Activated CD4-positive, alpha-beta T cell treated with anti-CD3 and anti-CD28 coated beads, Interleukin-2, amount 50 U/mL, for 48 hours (primary cell): ENCODE measurements at places on chromosomes 7 and 10.

- peak; percentile 27 for DNase-seq
These were observed 182.8 kb downstream of the ARHGAP12 start for GRCh38 chr10:31745612-31746376.

DNA sequence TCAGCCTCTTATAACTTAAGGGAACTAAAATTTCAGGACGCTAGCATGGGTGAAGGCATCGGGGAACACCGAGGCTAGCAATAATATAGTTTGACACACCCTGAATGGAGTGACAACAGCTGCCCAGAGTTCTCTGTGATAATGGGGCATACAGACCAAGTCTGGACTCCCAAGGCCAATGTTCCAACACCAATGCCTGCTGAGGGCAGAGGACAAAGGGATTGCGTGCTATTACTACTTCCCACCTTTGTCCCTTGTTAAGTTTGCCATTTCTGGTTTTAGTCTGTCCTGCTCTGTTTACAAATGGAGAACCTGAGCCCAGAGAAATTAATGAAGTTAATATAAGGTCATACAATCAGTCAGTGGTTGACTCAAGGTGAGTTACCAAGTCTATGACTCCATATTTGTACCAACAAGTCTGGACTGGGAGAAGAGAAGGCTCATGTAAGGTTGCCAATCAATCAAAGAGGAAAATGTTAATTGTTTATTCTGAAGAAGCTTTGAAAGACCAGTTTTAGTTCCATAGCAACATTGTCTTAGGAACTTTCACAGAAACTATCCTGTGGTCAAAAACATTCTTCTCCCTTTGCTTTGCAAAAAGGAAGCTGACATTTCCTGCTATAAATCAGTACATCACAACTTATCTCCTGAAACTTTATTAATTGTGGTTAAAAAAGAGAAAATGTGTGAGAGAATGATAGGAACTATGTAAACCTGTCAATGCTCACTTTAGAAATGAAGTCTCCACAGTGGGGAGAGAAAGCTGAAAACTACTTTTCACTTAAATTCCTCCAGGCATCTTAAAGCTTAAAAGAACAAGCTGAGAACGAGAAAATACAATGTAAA lies 74.5 kb downstream of the CCDC6 start:
- DNase-seq, result no peak

- no peak for DNase-seq
These were observed 322.3 kb upstream of the PODXL start for GRCh38 chr7:131878777-131879176.

DNA sequence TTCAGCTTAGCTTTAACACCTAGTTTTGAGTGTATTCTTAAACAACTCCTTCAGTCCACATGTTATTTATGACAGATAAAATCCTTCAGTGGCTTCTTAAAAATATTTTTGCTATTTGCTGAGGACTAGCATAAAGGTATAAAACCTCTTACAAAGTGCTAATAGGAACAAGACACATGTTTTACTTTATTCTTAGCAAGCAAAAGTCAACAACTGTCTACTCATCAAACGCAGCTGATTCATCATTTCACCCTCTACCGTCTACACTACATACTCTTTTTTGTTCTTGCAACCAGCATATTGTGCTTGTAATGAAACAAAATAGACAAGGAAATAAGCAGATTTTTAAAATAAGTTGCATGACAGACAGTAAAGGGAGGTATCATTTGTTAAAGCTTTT lies 319.7 kb downstream of the SNX13 start:
- no peak for DNase-seq

GRCh38 chr7:107977048-107977447 lies 25.9 kb downstream of the LAMB1 start:
- DNase-seq, result no peak

GRCh38 chr7:11474902-11475585 lies 357.0 kb downstream of the THSD7A start:
- DNase-seq, result no peak

DNA sequence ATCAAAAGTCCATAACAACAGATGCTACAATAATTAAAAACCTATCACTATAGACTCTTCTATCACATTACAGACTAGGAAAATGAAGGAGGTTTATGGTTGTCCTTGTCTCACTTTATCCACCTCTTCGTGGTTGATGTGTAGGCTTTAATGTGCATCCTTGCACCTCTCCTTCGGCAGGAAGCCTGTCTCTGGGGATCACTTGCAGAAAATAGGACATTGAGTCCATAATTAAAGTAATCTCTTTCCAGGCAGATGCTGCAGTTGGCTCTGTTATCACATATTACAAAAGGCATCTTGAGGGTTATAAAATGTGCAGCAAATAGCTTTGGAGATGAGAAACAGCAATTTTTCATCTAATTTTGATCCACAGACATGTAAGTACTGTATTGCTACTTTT lies 168.4 kb downstream of the RELN start:
- DNase-seq, result no peak

DNA sequence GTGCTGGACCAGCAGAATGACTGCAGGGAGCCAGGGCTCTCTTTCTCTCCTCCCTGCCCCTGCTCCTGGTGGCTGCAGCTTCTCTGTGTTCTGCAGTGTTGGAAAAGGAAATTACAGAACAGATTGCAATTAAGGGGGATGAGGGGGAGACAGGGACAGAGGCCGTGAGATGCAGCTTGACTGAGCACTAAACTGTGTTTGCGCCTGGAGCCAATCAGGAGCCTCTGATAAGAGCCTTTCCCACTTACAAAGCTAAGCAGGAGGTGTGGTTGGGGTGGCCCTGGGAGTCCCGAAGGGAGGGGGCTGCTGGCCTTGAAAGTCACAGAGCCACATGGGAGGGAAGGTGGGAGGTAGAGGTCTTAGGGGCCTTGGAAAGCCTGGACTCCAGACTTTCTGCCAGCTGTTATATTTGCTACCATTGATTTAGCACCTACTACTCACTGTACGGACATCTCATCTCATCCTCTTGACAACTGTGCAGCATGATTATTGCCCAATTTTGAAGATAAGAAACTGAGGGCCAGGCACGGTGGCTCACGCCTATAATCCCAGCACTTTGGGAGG lies 26.7 kb downstream of the TRIM8 start:
- DNase-seq, result no peak

DNA sequence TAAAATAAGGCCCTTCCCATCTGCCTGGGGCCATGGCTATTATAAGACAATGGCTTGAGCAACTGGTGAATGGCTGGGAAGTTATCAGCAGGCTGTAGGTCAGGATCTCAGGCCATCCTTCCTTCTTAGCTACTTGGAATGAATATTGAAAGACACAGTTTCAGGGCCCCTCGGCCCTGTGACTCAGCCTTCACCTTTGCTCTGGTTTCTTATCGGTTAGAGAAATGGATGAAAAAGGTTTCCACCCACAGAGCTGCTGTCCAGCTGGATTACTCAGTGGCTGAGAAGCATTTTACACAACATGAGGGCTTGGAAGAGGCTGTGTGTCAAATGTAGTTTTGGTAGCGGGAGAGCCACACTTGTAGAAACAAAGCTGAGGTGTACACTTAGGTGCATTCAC lies 9.4 kb downstream of the ACSL5 start:
- peak; percentile 35 for DNase-seq

- DNase-seq, result peak; percentile 58
These were observed 2.6 kb downstream of the TMEM243 start for GRCh38 chr7:87216701-87217508.

GRCh38 chr10:24444337-24444736 lies 235.4 kb downstream of the KIAA1217 start:
- no peak for DNase-seq

DNA sequence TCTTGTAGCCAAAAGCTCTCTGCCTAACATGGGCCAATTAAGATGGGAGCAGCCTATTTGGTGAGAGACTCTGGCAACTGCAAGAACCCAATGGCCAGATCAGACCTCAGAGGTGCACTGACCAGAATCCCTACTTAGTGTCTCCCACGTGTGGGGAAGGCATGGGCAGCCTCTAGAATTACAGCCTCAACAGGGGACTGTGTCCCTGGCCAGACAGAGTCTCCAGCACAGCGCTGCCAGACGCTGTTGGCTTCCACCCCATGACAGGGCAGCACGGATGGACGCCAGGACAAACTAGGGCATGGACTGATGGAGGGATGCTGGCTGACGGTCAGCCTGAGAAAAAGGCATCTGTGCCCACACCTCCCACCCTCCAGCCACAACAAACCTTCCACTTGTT lies 729.3 kb upstream of the AUTS2 start:
- DNase-seq, result no peak

GRCh38 chr10:93271347-93271746 lies 197.7 kb downstream of the CYP26A1 start:
- no peak for DNase-seq

- no peak for DNase-seq
These were observed 1584.4 kb upstream of the LRRTM3 start for GRCh38 chr10:65341323-65341925.

DNA sequence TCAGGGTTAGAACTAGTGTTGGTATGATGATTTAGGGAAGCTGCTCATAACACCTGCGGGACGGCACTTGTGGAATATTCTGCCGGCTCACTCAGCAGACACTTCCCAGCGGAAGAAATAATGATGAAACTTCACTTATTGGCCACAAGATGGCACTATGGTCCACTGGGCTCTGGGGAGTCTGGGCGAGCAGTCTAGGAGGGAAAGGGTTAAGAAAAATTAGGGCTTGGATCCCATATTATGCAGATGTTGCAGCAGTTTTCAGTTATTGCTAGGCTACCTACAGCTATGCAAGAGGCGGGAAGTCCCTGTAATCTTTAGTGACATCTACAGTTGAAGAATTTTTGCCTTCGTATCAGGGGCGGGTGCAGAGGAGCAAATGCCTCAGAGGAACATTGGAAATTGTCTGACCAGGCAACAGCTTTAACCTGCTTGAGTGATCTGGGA lies 238.7 kb upstream of the PRSS58 start:
- no peak for DNase-seq

DNA sequence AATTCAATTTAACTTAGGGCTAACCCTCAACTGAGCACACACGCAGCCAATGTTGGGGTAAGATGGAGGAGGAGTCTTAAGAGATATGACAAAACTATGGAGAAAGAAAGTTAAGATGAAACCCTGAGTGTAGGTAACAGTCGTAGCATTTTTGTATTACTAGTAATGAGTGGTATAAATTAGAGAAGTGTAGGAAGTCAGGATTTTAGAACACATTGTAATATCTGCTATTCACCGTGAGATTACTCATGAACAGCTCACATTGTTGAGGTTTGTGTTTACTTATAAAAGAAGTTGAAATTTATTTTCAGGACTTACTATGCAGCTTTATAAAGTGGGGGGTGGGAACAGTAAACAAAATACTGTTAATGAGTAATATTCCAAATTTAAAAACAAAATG lies 107.2 kb downstream of the ARHGAP21 start:
- no peak for DNase-seq

DNA sequence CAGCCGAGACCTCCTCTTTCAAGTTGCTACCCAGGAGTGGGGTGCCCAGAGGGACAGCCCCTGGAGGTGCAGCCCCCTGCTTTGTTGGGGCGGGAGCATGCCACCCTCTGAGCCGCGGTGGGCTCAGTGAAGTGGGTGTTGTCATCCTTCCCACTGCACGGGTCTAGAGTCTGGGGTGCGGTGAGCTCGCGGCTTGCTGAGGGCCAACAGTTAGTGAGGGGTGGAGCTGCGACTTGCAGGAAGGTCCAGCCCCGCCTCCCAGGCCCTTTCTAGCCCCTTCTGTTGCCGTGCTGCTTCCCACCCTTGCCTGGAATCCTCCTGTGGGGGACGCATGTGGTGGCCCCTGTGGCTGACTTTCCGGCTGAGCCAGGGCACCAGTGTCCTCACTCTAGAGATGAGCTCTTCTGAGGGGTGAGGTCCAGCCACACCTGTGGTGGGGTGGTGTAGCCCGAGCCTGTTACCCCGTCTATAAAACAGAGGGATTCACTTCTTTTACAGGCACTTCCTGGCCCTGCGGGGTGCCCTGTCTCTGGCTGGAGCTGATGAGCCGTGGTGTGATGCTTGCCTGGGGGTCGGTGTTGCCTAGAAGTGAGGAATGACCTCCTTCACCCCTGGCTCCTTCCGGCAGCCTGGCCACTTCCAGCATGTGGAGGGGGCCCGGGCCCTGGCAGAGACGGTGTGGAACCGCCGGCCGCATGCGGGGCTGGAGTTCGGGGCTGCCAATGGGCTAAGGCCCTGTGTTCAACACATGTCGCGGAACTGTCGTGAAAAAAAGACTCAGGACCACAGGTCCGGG lies 127.9 kb downstream of the FAM53B start:
- no peak for DNase-seq

- no peak for DNase-seq
These were observed 31.8 kb downstream of the GPRIN2 start for GRCh38 chr10:46524472-46525176.

GRCh38 chr7:155343150-155343549 lies 45.5 kb downstream of the INSIG1 start:
- DNase-seq, result no peak

DNA sequence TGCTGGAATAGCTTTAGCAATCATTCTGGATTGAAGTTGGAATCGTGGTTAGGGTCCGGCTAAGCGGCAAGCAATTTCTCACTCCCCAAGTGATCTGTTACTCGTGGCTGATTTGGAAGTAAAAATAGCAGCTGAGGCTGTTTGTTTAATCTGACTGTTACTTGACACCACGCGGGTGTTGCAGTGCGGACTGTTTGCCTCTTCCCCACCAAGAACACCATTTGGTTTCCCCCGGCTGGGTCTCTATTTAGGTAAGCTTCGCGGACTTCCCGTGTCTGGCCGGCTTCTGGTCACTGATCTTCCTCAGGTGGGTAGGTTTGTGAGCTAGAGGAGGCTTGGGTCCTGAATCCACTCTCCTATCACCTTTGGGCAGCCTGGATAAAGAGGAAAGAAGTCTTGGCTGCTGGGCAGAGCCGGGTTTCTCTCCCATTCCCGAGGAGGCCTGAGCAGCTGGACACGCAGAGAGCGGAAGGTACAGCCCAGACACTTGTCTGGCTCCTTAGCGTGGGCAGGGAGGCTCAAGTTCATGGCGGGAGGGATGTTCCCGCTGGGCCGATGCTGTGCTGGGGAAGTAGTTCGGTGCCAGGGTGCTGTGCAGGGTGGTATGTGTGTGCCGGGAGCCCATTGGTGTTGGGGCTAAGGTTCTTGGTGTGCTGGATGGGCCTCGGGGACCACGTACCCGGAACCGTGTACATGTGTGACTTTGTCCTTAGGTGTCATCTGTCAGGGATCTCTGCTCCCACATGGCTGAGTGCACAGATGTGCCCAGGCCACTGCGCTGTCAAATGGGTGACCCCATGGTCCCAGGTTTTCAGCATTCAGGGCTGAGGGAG lies at the start of gene C10orf71:
Gene C10orf71 (plus strand): TSS at position 188 of the 833 bp plus-strand sequence. CDS start 23,376 bp downstream, outside the sequence.
- no peak for DNase-seq

GRCh38 chr7:81674431-81674830 lies 95.4 kb downstream of the HGF start:
- DNase-seq, result no peak

GRCh38 chr10:118950997-118951637 lies 78.4 kb upstream of the NANOS1 start:
- DNase-seq, result no peak

- DNase-seq, result no peak
These were observed 273.9 kb downstream of the TSPAN12 start for GRCh38 chr7:120583899-120584586.

GRCh38 chr7:111987115-111987826 lies 218.9 kb downstream of the DOCK4 start:
- DNase-seq, result no peak

GRCh38 chr10:43892062-43892770 lies 243.5 kb upstream of the ZNF32 start:
- no peak for DNase-seq

GRCh38 chr10:9056521-9056920 lies 1002.0 kb downstream of the GATA3 start:
- DNase-seq, result no peak
